ENCODE measurements at places on chromosomes 1 and 21.

DNA sequence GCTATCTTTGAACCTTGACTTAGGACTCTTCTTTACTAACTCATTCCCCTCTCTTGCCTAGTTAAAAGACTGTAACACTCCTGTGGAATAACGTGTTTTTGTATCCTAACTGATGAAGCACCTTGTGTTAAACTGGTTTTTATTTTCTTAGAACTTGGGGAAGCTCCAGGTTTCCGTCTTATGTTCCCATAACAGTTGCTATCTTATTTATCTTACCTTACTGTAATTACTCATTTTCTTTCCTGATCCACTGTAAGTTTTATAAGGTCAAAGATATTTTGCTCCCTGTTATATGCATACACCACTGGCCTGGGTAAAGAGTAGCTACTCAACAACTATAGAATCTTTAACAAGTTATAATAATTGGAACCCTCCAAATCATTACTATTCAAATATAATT, 43.1 kb downstream of the RPL5 start:
- DNase-seq, result no peak

DNA sequence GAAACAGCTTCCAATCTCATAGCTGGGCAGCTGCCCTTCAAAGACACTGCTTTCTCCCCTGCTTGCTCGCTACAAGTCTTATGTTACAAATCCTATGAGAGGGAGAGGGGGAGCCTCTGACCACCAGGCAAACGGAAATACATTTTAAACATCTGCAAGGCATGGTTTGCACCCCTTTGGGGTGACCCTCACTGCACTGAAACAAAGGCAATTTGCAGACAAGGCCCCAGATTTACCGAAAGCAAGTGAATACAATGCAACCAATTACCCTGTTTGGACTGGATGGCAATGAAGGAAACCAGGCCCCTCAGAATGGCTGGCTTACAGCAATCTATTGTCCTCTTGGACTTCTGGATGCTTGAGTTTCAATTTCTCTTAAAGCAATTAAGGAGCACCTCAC, 11.8 kb upstream of the ATP13A2 start:
- DNase-seq, result no peak

GRCh38 chr1:27570784-27571183, 33.2 kb downstream of the AHDC1 start:
- no peak for DNase-seq

DNA sequence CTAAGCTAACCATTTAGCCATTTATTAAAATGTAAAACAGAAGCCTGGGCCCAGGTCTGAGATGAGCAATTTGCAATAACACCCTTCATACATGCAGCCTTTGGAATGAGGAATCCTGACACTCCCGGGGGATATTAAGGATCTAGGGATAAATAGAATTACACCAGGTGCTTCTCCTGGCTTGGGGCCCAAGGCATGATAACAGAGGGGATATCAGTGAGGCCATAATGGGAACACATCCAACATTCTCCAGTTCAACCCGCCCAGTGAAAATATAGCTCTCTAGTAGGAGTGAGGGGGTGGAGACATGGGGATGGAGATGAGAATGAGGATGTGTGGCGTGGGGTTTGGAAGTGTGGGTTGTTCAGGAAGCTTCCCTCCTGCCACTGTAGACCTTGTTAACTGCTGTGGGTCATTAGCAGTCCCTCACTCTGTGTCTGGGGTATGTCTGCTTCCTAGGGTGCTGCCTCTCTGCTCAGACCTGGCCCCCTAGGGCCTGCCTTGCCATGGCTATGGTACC, 57.9 kb upstream of the KANK4 start:
- no peak for DNase-seq

All from common myeloid progenitor, CD34-positive (primary cell).